ENCODE measurements at places on chromosomes 13 and 19.

DNA sequence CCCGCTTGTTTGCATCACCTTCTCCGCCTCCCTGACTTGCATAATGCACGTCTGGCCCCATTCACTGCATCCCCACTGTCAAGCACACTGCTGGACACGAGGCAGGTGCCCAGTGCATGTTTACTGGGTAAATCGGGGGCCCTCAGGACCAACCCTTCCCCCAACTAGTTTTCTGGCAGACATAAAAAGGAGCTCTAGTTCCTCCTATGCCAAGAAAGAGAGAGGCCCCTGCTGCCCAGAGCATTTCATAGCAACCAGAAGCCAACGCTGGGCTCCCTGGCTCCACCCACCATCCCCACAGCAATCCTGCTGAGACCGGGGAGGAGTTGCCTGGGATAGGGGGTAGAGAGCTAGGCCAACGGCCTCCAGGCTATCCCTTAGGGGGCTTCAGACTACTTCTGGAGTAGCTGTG lies 23.2 kb downstream of the ANKRD27 start:
- DNase-seq: no peak

GRCh38 chr19:47232422-47233211 lies 1.6 kb upstream of the BBC3 start:
- peak; percentile 87 for DNase-seq

- peak; percentile 71 for DNase-seq
Measured at GRCh38 chr19:18292462-18292809, 11.0 kb upstream of the JUND start.

GRCh38 chr13:62906896-62907295 lies 1491.2 kb upstream of the PCDH20 start:
- DNase-seq: no peak

- no peak for DNase-seq
Measured at GRCh38 chr13:79380997-79381396, 25.1 kb downstream of the RBM26 start.

All from Caki2 (cell line).